ENCODE measurements at places on chromosomes 16 and 17.

DNA sequence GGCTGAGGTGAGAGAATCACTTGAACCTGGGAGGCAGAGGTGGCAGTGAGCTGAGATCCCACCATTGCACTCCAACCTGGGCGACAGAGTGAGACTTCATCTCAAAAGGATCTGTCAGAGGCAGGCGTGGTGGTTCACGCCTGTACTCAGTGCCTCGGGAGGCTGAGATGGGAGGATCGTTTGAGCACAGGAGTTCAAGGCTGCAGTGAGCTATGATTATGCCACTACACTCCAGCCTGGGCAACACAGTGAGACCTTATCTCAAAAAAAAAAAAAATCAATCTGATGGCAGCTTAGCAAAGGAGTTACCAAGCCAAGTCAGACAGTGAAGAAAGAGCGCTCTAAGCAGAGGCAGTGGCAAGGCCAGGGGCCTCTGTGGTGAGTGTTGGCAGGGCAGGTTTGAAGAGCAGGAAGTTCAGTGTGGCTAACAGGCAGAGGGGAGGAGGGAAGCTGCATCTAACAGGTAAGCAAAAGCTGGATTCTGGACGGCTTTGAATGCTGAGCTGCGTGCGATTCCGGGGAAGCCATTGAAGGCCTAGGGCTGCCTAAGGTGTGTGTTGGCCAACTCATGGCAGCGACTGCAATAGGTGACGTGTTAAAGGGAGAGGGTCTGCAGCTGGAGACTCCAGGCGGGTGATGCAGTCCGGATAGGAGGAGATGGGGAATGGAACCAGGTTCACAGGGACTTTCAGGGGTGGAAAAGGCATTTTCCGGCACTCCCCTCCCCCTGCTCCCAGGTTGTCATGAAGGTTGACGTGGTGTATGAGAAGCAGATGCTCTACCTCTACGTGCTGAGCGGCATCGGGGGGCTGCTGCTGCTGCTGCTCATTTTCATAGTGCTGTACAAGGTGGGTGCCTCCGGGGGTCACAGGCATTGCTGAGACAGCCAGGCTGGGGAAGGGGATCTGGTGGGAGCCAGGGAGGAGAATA is 7.0 kb downstream of the ZNF768 start:
- no peak for DNase-seq

GRCh38 chr17:75785016-75785890 is 647 bp downstream of the UNK start:
- DNase-seq, result peak; percentile 88

DNA sequence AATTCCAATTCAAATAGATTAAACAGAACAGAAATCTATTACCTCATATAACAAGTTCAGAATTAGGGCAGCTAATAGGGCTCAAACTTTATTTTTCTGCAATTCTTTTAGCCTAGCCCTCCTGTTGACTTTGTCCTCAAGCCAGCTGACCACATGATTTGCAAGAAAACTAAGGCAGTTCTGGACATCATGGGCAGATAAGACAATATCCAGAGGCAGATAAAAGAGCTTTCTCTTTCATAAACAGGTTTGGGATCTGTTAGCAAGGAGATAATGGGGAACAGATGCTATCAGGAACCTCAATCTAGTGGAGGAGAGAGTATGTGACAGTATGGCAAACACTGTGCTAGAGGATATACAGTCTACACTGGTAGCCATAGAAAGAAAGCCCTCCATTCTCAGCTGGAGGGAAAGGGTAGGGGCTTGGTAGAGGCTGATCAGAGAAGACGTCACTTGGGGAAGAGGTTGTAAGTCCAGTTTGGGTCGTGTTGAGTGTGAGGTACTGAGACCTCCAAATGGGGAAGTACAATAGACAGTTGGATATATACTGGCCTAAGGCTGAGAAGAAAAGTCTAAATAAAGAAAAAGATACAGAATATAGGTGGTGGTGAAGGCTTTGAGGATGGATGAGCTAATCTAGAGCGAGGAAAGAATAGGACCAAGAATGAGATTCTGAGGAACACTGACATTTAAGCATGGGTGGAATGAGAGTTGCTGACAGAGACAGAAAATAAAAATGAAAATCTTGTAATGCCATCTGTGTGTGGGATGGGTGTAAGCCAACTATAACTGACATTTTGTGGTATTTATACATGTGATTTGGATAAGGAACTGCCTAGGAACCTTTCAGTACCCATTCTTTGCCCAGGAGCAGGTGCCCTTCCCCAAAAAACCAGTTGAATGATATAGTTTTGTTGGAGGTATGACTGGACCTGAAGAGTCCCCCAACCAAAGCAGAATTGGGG is 67.4 kb downstream of the CYB561 start:
- DNase-seq, result no peak

DNA sequence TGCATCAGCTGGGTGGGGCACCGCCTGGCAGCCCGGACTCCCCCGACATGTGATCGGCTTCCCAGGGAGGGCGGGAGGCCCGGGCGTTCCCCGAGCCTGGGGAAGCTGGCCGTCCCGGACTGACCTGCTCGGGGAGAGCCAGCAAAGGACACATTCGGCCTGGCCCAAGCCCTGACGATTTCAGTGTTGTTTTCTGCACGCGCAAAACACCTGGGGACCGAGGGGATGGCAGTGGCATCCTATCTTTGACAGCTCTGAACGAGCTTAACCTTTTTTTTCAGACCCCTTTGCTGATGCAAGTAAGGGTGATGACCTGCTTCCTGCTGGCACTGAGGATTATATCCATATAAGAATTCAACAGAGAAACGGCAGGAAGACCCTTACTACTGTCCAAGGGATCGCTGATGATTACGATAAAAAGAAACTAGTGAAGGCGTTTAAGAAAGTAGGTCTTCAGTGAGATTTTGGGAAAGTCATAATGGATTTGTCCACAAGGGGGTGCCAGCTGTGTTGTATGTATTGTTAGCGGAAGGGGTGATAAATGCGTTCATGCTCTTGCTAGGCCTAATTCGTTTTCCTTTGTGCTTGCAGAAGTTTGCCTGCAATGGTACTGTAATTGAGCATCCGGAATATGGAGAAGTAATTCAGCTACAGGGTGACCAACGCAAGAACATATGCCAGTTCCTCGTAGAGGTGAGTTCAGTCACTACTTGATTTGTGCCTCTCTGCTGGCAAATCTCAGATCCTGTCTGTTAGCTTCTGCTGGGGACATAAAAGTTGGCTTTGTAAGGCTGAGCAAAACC is 1.0 kb downstream of the EIF1 start:
- peak; percentile 58 for DNase-seq

DNA sequence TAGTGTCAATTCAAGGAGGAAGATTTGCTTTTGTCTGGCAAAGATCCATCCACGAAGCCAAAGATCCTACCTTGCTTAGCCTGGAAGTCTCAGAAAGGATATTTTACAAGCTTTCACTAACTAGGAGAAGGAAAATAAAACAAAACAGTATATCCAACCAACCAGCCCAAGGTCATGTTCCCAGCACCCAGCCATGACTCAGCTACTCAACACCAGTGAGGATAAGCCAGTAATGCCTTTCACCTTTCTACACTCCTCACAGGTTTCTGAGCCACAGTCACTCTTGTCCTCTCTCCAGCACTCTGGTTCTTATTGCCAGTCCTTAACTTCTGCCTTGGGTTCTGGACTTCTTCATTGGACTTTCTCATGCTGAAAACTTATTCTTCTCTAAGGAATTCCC is 116.2 kb downstream of the CDH11 start:
- DNase-seq, result no peak

DNA sequence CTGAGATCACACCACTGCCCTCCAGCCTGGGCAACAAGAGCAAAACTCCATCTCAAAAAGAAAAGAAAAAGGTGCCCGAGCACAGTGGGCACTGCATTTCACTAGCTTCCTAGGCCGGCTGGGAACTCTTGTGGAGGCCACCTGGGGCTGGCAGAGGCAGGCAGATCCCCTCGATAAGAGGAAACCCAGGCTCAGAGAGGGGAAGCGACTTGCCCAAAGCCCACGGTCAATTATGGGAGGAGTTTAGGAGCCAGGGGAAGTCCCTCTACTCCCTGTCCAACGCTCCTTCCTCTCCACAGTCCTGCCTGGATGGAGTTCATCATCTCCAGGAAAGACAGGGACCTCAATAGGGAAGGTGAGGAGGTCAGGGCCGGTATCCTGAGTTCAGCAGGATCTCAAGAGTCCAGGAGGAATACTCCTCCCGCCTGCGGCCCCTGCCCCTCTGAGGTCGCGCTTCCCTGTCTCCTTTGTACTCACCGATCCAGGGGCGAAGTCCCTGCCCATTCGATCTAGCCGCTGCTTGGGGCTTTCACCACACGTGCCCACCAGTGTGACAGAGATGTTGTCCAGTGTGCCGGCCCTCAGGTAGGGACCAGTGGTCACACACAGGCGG is 841 bp downstream of the ALOXE3 start:
- no peak for DNase-seq

DNA sequence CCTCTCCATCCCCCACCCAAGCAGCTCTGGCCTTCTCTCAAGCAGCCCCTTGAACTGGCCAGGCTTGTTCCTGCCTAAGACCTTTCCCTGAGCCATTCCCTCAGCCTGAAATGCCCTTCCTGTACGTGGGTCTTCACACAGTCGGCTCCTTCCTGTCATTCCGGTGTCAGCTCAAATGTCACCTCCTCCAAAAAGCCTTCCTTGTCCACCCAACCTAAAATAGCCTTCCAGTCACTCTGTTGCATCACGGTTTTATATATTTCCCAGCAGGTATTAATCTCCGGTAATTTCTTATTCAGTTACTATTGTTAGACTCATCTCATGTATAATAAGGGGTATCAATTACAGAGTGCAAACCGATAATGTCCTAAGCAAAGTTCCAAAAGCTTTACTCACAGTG is 51.8 kb downstream of the C17orf67 start:
- no peak for DNase-seq

- no peak for DNase-seq
Measured at GRCh38 chr17:65287040-65287439, 149.9 kb downstream of the RGS9 start.

- no peak for DNase-seq
Measured at GRCh38 chr17:18102640-18103039, 5.9 kb upstream of the MYO15A start.

DNA sequence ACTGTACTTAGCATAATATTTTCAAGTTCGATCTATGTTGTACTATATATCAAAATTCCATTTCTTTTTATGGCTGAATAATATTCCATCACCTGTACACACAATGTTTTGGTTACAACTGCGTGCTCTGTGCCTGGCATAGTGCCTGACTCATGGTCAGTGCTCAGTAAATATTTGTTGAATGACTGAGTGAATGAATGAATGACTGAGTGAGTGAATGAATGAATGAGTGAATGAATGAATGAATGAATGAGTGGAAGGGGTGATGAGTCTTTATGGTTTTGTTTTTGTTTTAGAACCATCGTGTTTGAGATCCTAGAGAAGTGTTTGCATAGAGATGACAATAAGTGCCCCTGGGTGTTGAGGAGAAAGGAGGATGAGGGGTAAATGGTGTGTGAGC is 155.3 kb downstream of the MRM1 start:
- no peak for DNase-seq

DNA sequence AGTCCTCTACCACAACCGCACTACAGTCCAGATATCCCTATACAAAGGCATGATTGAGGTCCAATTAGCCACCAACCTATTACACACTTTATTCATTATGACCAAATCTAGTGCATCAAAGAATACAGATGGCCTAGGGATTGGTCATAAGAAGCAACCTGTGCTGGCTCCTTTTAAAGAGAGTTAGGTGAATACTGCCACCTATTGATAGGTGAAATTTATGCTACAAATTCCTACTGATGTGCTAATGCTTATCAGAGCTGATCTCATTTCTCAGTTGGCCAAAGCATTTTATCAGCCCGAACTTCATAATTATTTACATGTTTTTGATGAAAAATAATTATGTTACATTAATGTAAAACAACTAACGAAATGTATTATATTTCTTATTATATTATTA is 166.3 kb downstream of the ANKFN1 start:
- DNase-seq, result no peak

- DNase-seq, result no peak
Measured at GRCh38 chr17:77753691-77754245, 204.7 kb upstream of the TNRC6C start.

- DNase-seq, result no peak
Measured at GRCh38 chr17:60557805-60558204, 31.8 kb upstream of the APPBP2 start.

- DNase-seq, result no peak
Measured at GRCh38 chr16:82750068-82750467, 123.3 kb downstream of the CDH13 start.

- no peak for DNase-seq
Measured at GRCh38 chr16:67723911-67724305, 4.8 kb upstream of the GFOD2 start.

- no peak for DNase-seq
Measured at GRCh38 chr16:14005335-14005734, 65.8 kb upstream of the MRTFB start.

DNA sequence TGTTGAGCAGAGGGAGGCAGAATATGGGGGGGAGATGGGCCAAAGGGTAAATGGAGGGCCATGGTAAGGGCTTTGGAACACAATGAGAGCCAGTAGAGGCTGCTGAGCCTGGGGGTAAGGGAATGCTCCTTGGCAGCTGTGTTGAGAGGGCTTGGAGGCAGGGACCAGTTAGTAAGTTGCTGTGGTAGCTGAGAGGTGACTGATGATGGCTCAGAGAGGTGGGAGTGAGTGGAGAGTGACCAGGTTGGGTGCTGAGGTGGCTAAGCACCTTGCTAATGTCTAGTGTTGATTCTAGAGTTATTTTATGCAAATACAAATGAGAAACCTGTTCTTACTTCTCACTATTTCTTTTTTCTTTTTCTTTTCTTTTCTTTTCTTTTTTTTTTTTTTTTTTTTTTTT is 10.8 kb downstream of the SBK1 start:
- no peak for DNase-seq

DNA sequence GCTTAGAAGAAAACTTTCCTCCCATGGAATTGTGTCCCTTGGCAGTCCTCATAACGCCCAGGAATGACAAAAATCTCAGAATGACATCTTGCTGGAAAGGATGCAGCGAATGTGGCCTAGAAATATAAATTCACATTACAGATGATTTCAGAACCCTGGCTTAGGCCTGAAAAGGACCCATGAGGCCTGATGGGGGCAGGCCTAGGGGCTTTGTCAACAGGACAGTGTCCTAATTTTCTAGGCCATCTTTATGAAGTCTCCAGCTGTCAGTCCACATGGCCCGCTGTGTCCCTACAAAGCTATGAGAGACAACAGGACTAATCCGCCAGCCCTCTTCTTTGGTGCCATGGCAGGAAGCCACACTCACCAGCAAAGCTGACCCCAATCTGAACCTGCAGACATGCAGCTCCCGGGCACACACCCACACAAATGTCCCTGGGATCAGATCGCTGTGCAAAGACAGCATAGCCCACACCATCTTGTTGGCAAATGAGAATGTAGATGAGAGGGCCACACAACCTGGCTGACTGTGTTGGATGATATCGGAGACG is 40.4 kb upstream of the DNAH17 start:
- no peak for DNase-seq

GRCh38 chr17:58572846-58573245 is 58.4 kb upstream of the MTMR4 start:
- DNase-seq, result no peak

DNA sequence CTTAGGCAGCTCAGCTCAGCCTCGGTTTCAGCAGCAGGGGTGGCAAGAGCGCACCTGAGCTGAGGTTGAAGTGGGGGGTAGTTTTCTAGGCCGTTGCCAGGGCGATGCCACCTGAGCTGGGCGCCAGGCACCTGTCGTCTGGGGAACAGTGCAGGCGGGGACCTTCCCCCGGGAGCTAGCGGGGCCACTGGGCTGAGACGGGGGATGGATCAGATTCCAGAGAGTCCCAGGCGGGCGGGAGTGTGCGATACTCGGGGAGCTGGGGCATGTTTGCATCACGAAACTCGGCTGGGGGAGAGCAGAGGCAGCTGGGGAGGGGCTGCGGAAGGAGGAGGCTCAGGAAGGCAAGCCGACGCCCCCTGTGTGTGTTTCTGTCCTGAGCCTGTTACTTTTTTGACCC is 477 bp upstream of the CLDN9 start:
- DNase-seq, result no peak
